ENCODE measurements at places on chromosomes 3 and 15.

- DNase-seq = no peak
Measured at GRCh38 chr15:66780172-66780972, 78.3 kb downstream of the SMAD6 start.

DNA sequence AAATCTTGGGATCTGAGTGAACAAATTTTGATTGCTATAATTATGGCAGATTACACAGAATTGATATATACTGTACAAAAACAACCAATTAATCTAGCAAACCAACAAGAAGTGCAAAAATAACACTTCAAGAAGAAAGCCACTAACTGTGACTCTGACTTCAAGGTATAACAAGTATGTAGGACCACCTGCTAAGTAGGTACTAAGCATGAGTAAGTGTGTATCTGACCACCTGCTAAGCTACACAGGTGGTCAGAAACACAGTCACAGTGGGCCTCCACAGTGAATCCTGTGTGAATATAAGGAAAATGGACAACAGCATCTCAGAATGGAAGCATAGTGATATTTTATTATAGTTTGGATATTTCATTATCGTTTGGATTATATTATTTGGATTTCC lies 14.8 kb upstream of the PLSCR4 start:
- no peak for DNase-seq

DNA sequence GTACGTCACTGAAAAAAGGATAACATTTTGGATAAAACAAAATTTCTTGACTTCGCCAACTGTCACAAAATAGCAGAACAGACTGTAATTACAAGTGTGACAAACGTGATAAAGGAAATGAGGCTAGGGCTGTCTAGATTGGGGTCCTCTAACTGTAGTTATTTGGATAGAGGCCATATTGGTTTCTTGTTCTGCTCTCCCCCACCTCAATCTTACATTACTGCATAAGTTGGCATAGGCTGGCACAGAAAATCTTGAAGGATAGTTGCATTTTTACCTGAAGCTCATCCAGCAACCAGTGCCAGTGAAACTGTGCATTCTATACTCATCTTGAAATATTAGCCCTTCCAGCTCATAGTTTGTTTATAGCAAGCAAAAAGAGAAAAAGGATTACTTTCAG lies 84.6 kb downstream of the ITPR1 start:
- DNase-seq = no peak

GRCh38 chr3:7305561-7305960 lies 444.6 kb downstream of the GRM7 start:
- no peak for DNase-seq

GRCh38 chr3:26449996-26450395 lies 172.6 kb upstream of the LRRC3B start:
- no peak for DNase-seq

- DNase-seq = no peak
Measured at GRCh38 chr3:114863848-114864247, 283.2 kb downstream of the ZBTB20 start.

DNA sequence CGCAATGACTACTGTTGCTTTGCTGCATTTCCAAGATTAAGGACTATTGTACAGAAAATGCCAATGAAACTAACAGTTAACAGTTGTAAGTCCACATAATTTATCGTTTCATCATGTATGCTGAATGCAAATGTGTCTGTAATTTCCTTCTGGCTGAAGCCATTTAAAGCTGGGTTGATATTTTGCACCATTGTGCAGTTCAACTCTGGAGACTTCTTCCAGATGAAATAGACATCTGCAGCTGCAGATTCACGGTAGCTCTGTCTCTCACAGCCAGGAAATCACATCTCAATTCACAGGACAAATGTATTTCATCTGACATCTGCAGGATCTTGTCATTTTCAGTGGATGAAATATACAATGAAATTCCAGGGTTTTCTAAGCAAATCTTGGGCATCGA lies 145.4 kb downstream of the CHL1 start:
- DNase-seq = no peak

DNA sequence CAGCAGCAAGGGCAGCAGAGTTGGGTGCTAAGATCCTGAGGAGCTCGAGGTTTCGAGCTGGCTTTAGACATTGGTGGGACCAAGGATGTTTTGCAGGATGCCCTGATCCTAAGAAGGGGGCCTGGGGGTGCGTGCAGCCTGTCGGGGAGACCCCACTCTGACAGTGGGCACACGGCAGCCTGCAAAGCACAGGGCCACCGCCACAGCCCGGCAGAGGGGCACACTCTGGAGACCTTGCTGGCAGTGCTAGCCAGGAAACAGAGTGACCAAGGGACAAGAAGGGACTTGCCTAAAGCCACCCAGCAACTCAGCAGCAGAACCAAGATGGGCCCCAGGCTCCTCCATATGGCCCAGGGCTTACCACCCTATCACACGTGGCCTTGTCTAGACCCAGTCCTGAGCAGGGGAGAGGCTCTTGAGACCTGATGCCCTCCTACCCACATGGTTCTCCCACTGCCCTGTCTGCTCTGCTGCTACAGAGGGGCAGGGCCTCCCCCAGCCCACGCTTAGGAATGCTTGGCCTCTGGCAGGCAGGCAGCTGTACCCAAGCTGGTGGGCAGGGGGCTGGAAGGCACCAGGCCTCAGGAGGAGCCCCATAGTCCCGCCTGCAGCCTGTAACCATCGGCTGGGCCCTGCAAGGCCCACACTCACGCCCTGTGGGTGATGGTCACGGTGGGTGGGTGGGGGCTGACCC lies 18.8 kb downstream of the SEC61A1 start:
- DNase-seq = no peak

Measured in upper lobe of left lung (tissue), 6 donors.